CD4-positive, alpha-beta memory T cell (primary cell): ENCODE measurements at places on chromosomes 16 and 17. TPM values are rescaled to one million over a fixed set of nuclear protein-coding genes. Genes with fewer than 3 reads are reported as not detected.

ADAM11 gene
- 0.90 TPM for total RNA-seq

RECQL5 gene
- total RNA-seq, result 58.3 TPM

MT1F gene
- 8.3 TPM for total RNA-seq

ESRP2 gene
- total RNA-seq, result 0.14 TPM

KRTAP2-3 gene
- not detected for total RNA-seq

GRCh38 chr17:30819971-30820705, 4.4 kb downstream of the CRLF3 start:
- no peak for DNase-seq

GRCh38 chr16:49581630-49582298, 208.2 kb downstream of the C16orf78 start:
- DNase-seq, result no peak

- no peak for DNase-seq
Observed at GRCh38 chr16:14447783-14448182, 182.3 kb downstream of the PARN start.
